ENCODE measurements at places on chromosomes 16 and 17. TPM values are rescaled to one million over a fixed set of nuclear protein-coding genes. Genes with fewer than 3 reads are reported as not detected.
A peak's percentile ranks its signal among the peaks of the same experiment; 100 is the strongest.

Gene LRRC37B
- 7.5 TPM for total RNA-seq

Gene VAT1L
- total RNA-seq = 0.29 TPM

Gene OR1F1
- total RNA-seq = not detected

Gene ZG16B
- total RNA-seq = 1.1 TPM

Gene MYH1
- not detected for total RNA-seq

Gene ANKRD40CL
- not detected for total RNA-seq

Gene OR3A2
- total RNA-seq = 1.0 TPM

Gene GPR179
- 0.07 TPM for total RNA-seq

DNA sequence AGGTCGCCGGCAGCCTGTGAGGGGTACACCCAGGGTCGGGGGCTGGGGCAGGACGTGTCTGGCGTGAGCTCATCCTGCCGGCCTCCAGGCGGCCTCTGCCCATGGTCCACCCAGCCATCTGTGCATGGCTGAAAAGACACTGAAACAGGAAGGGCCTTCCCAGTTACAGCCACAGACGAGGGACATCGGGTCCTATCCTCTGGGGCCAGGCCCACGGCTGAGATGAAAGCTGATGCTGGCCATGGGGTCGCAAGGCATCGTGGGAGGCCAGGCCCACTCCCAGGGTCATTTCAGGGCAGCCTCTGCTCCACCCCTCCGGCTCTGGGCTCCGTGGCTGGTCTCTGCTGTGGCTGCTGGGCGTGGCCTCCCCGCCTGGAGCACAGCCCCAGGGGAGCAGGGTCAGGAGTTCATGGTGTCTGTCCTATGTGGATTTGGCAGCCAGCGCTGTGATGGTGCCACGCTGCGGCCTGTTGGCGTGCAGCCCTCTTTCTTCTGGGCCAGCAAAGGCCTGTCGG, 16.6 kb upstream of the ATP6V0C start:
- DNase-seq = no peak

DNA sequence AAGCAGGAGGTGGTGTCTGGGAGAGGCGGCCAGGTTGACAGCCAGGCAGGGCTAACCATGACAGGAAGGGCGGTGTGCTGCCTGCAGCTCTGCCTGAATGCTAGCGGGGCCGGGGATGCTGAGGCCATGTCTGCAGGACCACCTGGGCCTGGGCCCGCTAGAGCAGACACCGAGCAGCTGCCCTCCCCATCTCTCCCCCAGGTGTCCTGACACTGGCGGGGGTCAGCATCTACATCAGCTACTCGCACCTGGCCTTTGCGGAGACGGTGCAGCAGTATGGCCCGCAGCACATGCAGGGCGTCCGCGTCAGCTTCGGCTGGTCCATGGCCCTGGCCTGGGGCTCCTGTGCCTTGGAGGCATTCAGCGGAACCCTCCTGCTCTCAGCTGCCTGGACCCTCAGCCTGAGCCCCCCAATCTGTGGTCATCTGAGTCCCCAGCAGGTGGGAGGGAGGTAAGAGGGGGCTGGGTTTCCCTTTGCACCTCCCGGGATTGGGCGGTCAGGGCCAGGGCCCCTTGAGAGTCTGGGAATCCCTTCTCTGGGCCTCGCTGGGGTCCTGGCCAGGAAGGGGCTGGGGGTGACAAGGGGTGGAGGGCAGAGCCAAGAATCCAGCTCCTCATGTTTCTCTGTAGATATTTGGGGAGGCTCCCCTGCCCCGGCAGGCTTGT, 7.5 kb downstream of the TMEM235 start:
- no peak for DNase-seq

- no peak for DNase-seq
These were observed 469 bp downstream of the AMZ2 start for GRCh38 chr17:68248199-68248825.

DNA sequence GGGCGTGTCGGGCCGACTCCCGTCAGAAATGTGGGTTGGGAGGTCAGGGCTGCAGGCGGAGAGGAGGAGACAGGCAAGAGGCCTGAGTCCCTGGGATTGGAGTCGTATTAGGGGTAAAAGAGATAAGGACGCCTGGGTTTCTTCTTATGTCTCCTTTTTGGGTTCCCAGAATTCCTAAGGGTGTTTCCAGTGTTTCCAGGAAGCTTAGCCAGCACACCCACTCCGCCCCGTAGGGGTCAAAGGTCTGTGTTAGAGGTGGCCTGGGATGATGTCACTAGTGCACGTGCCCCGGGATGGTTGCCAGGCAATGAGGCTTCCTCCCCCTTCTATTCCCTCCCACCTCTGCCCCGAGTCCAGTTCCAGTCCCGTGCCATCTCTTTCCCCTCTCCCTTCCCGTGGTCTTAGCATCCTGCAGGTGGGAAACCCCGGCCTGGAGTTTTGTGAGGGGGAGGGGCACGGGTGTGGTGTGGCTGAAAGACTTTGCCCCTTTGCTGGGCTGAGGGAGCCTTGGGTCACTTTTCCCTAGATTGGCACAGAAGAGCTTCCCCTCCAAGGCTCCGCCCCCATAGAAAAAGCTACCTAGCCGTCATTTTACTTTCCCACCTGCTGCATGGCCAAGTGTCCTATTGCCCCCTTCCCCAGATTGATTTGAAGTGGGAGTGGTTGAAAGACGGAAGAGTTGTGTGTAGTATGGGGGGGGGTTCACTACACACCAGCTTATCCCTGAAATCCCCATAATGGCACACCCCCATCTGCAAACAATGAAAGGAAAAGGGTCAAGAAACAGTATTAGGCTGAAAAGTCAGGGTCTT, 2.8 kb downstream of the KDM6B start:
- peak; percentile 71 for DNase-seq

DNA sequence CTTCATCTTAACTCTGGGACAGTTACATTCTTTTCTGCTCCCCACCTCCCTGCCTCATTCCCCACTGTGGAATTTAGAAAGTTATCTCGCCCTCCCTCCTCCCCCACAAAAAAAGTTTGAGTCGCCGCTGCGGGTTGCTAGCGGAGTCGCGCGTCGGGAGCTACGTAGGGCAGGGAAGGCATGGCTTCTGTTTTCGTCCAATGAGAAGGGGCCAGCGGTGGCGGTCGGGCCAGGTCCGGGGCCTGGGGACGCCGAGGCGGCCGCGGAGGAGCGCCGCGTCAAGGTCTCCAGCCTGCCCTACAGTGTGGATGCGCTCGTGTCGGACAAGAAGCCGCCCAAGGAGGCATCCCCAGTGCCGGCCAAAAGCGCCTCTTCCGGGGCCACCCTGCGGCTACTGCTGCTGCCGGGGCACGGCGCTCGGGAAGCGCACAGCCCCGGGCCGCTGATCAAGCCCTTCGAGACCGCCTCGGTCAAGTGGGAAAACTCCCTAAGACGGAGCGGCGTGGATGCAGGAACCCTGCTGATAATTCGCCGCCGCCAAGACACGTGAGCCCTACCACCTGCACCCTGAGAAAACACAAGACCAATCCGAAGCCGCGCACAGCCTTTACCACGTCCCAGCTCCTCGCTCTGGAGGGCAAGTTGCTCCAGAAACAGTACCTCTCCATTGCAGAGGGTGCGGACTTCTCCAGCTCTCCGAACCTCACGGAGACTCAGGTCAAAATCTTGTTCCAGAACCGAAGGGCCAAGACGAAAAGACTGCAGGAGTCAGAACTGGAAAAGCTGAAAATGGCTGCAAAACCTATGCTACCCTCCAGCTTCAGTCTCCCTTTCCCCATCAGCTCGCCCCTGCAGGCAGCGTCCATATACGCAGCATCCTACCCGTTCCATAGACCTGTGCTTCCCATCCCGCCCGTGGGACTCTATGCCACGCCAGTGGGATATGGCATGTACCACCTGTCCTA, 8.9 kb downstream of the OR4D1 start:
- DNase-seq = no peak

GRCh38 chr17:13104576-13104975, 86.7 kb upstream of the ELAC2 start:
- no peak for DNase-seq

- DNase-seq = no peak
These were observed 415.0 kb upstream of the MAF start for GRCh38 chr16:80015566-80015965.

DNA sequence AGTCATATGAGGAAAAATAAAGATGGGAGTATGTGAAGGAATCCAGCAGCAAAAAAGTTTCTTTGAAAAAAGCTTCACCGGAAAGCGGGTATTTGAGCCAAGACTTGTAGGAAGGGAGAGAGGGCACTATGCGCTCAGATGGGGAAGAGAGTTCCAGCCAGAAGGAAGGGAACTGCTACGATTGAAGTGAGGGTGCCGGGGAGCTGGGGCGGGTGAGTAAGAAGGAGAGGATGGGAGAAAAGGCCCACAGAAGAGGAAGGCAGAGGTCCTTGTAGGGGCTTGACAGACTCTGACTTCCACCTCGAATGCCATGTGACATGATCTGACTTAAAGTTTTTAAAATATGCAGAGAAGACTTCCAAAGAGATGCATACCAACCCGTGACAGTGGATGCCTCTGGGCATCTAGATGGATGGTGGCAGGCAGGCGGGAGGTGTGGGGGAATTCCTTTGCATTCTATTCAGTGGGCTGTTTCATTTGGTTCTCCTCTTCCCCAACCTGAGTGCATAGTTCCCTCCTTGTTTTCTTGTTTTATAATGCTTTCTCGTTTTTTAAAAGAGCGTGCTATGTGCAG, 44.9 kb downstream of the CDRT4 start:
- no peak for DNase-seq

- no peak for DNase-seq
These were observed 118.4 kb upstream of the CDC42EP4 start for GRCh38 chr17:73430165-73430680.

GRCh38 chr17:60090417-60090816, 11.7 kb upstream of the HEATR6 start:
- no peak for DNase-seq

DNA sequence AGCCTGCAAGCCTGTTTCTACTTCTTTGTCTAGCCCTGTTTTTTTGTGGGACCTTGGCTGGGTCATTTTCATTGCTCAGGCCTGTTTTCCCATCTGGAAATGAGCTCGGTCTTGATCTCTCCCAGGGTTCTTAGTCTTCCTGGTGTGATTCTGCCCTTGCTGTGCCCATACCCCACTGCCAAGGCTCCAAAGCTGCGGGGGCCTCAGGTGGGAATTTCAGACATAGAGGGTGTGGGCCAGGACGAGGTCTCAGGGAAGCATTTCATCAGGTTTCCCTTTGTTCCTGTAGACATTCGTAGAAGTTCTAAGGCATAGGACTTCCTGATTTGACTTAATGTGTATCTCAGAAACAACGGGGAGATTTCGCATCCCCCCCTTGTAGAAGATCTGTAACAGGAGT, 5.8 kb downstream of the MPRIP start:
- no peak for DNase-seq

DNA sequence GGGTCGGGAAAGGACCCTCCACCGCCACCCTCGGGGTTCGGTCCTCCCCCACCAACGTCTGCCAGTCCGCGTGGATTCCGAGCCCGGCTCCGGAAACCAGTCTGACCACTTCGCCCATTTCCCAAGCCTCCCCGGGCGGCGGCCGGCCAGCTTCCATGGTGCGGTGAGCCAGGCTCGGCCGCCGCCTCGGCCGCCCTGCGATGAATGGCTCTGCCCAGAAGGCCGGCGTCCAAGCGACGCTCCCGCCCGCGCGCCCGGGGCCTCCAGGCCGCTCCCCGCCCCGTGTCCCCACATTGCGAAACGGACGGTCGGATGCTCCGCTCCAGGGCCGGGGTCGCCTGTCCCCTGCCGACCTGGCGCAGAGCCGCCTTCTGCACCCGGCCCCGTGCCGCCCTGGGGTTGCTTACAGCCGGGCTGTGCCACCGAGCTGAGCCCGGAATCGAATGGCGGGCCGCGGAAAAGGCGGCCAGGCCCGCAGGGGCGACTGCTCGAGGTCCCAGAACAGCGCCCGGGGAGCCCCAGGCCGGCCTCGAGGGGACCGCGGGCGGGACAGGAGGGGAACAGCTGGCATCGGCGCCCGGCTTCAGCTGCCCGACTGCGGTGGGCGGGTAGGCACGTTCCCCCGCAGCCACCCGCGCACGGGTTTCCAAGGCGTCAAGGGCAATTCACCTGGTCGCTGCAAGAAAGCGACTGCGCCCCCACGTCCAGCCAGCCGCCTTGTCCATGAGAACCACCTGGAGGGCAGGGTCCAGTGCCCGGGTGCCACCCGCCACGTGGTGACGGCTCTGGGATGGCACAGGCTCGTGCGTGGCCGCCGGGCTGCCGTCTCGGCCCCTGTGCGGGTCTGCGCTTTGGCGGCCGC, 18.3 kb upstream of the CBX8 start:
- no peak for DNase-seq

GRCh38 chr16:83727751-83728352, 79.9 kb upstream of the HSBP1 start:
- DNase-seq = no peak
